ENCODE measurements at places on chromosomes 5 and 9.

DNA sequence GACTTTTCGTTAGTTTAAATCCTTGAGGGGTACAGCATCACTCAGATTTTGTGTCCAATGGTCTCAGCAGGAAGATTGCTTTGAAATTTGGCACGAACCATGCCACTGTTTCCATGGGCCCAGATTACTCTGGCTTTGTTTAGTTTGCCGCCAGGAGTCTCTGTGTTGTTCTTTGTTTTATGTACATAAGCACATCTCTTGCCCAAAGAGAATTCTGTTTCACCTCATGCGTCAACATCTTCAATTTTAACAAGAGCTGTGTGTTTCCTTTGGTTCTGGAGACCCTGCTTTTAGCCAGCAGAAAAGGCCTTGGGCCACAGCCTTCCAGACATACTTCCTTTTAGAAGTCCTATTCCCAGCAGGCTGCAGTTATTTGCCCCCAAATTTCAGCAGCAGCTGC is 62.4 kb downstream of the TNPO1 start:
- no peak for DNase-seq

DNA sequence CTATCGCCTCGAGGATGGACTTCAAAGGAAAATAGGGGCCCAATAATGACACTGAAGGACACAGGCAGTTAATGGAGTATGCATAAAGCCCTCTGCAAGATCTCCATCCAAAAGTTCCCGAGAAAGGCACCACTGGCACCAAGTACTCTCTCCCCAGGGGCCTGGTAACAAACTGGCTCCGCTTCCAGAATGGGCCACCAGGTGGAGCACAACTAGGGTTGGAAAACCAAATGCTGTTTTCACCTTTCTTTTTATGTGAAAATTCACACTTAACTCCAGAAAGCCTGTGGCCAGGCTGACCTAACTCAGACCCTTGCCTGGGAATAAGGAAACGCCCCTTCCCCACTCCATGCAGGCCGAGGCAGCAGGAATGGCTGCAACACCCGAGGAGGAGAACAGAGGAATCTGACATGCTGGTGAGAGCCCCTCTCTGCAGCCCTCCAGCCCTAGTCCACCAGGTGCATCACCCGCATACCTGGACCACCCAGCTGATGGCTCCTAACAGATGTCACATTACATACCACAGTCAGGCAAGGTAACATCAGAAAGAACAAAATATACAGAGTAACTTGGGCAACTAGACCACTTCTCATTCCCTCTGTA is 42.8 kb downstream of the CAMSAP1 start:
- DNase-seq, result no peak

- DNase-seq, result no peak
Measured at GRCh38 chr5:133824661-133825254, 143.7 kb downstream of the C5orf15 start.

DNA sequence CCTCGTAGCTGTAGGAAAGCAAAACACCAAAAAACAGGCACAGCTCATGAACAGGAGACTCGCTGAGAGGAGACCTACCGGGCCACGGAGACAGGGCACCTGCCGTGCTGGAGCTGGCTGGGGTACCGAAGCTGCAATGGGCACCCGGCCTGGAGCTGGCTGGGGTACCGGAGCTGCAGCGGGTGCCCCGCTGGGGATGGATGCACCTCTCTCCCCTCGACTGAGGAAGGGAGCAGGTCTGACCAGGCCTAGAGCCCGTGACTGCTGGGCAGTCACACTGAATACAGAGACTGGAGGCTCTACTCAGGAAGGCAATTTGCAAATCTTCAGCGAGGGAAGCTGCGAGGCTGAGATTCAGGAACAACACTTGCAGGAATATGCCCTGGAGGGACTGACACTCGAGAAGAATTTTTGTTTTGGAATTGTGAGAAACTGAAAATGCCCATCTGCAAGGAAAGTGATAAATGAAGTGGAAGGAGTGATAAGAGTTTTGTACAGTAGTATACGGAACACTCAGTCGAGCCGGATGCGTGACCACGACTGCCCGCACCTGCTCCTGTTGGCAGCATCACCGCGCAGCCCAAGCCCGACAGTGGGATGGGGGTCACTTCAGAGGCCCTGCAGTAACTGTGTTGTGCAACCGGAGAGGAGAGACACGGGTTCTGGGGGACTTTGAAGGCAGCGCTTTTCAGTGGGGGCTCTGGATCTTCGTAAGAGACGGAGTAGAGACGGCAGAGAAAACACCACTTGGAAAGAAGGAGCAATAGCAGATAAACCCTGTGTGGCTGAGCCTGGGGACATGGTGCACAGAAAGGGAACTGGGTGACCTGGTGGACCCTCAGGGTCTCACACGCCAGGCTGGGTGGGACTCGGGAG is 27.9 kb upstream of the LPCAT1 start:
- DNase-seq, result no peak

- DNase-seq, result peak; percentile 47
Measured at GRCh38 chr9:124256517-124257069, 1.2 kb upstream of the NEK6 start.

- DNase-seq, result no peak
Measured at GRCh38 chr9:105198865-105199264, 45.6 kb upstream of the SLC44A1 start.

GRCh38 chr5:97797994-97798451 is 615.0 kb upstream of the RIOK2 start:
- DNase-seq, result no peak

- DNase-seq, result no peak
Measured at GRCh38 chr5:53066088-53066487, 43.5 kb downstream of the MOCS2 start.

DNA sequence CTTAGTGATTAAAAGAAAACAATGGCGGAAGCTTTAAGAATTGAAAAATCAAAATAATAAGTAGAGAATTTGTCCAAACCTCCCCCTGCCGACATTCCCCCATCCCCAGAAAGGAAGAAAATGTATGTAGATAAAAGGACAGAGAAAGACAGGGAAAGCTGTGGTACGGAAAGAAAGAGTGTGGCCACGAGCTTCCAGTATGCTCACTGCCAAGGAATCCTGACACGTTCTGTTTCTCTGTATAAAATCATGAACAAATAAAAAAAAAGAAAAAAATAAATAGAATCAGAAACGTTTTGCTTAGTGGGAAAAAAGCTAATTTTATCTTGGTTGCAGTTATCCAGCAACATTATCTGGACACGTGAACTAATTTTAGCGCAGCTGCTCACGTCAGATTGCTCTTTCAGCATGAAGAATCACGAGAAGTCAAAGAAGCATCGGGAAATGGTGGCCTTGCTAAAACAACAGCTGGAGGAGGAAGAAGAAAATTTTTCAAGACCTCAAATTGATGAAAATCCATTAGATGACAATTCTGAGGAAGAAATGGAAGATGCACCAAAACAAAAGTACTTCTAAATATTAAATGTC is 15.2 kb downstream of the DNAJC21 start:
- DNase-seq, result no peak

- DNase-seq, result no peak
Measured at GRCh38 chr9:130482463-130482862, 37.7 kb downstream of the ASS1 start.

- DNase-seq, result no peak
Measured at GRCh38 chr5:4203146-4203545, 607.5 kb downstream of the IRX1 start.
